ENCODE measurements at places on chromosomes 2 and 18.

DNA sequence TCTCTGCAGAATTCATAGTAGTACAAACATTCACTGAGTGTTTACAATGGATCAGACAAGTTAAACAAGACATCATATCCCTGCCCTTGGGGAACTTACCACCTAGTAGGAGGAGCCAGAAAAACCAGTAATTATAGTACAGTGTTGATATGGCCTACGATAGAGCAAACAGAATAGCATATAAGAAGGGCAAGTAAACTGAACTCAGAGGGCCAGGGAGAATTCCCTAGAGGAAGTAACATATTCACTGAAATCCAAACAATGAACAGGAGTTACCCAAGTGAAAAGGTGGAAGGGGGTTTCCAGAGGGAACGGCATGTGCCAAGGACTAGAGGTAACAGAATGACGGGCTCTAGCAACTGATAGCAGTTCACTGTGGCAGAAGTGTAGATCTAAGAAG is 34.1 kb downstream of the NHEJ1 start:
- DNase-seq: no peak

- no peak for DNase-seq
Observed at GRCh38 chr2:120018549-120018948, 5.7 kb downstream of the EPB41L5 start.

DNA sequence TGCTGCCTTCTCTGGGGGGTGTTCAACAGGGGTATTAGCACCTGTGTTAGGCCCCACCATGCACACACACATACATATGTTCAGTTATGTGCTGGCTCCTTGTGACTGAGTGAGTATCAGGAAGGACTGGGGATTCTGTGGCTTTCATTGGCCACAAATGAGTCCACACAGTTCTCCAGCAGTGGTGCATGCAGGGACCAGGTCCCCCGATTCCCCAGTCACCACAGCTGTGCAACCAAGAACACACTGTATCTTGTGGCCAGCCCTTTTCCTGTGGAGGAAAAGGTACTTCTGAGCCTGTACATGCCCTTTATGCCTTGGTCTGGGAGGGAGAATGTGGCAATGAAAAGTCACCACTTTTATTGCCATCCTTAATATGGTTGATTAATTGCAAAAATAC is 74.9 kb upstream of the KLF7 start:
- no peak for DNase-seq

- DNase-seq: no peak
Observed at GRCh38 chr18:11327391-11328009, 178.1 kb upstream of the PIEZO2 start.

- DNase-seq: no peak
Observed at GRCh38 chr18:79470547-79470946, 74.8 kb downstream of the NFATC1 start.

DNA sequence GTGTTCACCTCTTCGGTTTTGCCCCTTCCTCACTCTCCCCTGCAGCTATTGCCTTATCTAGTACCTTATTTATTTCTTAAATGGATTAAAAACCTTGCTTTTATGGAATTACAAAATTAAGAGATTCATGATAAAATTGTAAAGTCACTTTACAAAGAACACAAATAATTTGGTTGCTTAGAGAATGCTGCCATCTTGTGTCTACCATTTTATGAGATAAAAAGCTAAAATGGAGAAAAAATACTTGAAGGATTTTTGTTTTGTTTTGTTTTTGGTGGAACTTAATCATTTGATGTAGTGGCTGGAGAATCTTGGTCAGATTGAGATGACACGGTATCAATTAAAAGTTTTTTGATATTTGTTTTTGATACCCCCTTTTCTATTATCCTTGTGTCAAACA is 69.6 kb downstream of the R3HDM1 start:
- no peak for DNase-seq

DNA sequence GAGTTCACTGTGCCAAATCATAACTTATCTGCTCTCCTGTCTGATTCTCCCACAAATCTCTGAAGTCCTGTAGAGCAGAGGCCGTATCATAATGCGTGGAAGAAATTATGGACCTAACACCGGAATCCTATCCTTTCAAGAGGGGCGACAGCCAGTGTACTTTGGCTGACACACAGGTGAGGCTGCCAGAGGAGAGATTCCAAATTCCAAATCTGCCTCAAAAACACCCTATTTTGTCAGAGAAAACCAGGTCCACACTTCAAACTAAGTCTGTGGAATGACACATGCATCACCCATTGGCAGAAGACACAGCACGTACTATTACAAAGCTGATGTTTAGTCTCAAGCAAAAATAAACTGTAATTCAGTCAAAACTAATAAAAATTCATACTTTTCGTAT is 139.2 kb upstream of the PID1 start:
- DNase-seq: no peak

DNA sequence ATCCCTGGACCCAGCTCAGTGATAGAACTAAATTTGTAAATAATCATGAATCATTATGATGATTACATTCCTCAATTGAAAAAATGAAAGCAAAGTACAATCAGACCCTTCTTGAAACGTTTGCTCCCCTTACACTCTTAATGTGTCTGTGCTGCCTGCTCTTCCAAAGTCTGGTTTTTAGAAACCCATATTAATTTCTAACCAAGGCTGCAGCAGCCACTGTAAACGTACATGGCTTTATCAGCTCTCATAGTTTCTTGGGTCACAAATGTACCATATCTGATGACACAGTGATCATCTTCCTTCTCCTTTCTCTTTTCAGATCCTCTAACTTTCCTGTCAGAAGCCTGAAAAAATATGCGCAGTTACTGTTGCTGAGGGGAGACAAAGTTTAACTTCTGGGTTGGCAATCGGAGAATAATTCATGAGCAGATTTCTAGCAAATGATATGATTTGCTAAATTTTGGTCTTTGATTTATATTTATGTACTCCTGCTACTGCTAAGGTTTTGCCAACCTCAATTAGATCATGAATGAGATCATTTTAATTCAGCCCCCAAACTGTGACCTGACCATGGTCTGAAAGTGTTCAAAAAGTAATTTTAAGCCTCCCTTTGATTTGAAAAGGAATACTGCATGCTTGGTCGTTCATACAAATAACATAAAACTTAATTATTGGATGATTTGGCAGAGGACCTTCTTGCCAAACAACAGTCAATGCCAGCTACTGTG is 12.3 kb downstream of the ZEB2 start:
- no peak for DNase-seq

DNA sequence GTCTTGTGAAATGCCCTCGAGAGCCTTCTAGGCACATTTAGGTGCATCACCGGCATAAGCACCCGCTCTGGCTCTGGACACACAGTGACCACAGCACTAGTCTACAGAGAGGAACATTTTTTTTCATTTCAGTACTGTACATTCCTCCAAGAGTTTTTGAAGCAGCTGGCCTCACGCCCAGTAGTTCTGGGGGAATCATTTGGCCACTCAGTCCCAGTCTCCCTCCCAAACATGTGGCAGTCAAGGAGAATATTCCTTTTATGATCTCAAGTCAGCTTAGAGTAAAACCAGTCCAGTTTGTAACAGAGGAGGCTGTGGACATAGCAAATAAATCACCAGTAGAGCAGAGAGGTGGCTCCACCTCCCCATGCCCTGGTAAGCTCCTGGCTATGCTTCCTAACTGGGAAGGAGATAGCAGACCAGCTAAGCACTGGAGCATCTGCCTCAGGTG is 48.1 kb downstream of the KCNE4 start:
- no peak for DNase-seq

GRCh38 chr2:60234274-60234986 is 319.0 kb downstream of the BCL11A start:
- DNase-seq: no peak

- DNase-seq: no peak
Observed at GRCh38 chr2:133109772-133110171, 439.8 kb upstream of the LYPD1 start.

GRCh38 chr2:193517615-193518014 is 1322.9 kb upstream of the TMEFF2 start:
- no peak for DNase-seq

- DNase-seq: no peak
Observed at GRCh38 chr2:195251214-195251613, 405.8 kb upstream of the SLC39A10 start.

- DNase-seq: no peak
Observed at GRCh38 chr2:118040891-118041290, 27.0 kb upstream of the CCDC93 start.

- DNase-seq: no peak
Observed at GRCh38 chr2:175076272-175076671, 71.1 kb upstream of the CHN1 start.

GRCh38 chr2:43170405-43171105 is 55.9 kb downstream of the ZFP36L2 start:
- no peak for DNase-seq

DNA sequence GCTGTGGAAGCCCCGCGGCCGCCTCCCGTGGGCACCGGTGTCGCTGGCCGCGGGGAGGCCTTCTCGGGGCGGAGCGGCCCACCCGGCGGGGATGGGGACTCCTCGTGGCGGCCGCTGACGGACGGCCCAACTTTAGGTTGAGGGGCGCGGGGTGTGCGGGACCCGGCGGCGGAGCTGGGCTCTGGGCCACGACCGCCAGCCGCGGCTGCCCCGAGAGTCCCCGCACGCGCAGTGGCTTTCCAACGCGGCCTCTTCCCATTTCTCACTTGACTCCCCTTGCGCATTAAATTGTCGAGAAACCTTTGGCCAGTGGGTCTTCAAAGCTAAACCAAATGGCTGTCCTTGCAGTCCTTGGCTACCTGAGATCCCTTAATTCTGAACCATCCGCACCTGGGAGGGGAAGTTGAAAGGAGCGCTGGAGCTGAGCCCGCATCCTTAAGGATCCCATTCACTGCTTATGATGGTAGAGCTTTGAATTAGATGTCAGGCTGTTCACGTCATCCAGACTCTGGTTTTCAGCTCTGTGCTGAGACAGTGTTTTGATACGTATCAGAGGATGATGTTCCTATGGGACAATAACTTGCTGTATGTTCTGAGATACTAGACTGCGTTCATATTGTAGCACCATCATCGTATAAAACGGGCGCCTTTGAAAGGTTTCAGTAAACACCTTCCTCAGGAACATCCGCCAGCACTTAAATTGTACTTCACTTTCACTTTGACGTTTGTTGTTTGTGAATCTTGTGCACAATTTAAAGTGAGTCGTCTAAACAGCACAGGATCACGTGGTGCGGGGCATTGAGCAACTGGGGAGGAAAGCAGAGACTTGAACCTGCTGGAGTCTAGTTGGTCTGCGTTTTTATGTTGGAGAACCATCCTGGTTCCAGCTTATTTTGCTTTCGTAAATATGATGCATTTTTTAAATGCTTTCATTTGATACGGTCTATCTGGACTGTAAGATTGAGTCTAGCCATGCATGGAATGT is 874 bp downstream of the CLIP4 start:
- peak; percentile 12 for DNase-seq

- DNase-seq: no peak
Observed at GRCh38 chr2:220025207-220025606, 397.8 kb downstream of the SLC4A3 start.

DNA sequence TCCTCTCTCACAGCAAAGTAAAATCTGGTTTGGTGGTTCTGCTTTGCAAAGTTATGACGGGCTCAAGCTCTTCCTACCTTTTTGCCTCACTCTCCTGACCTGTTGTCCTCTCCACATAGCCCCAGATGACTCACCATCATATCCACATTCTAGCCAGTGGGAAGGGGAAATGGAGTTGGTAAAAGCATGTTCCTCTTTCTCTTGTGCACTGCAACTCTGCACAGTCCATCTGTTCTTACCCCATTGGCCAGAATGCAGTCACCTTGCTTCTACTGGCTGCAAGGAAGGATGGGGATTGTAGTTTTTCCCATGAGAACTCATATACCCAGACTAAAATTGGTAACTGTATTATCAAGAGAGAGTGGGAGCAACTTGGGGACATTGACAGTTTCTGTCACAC is 50.4 kb upstream of the SMIM21 start:
- no peak for DNase-seq

- DNase-seq: no peak
Observed at GRCh38 chr18:58581265-58581664, 47.6 kb downstream of the ALPK2 start.

- DNase-seq: no peak
Observed at GRCh38 chr18:61702007-61702406, 190.8 kb downstream of the RNF152 start.

GRCh38 chr2:37907501-37908225 is 17.4 kb upstream of the RMDN2 start:
- DNase-seq: no peak

- peak; percentile 77 for DNase-seq
Observed at GRCh38 chr2:43221763-43222474, 4.5 kb downstream of the ZFP36L2 start.

- no peak for DNase-seq
Observed at GRCh38 chr2:17867133-17867532, 11.3 kb upstream of the KCNS3 start.

DNA sequence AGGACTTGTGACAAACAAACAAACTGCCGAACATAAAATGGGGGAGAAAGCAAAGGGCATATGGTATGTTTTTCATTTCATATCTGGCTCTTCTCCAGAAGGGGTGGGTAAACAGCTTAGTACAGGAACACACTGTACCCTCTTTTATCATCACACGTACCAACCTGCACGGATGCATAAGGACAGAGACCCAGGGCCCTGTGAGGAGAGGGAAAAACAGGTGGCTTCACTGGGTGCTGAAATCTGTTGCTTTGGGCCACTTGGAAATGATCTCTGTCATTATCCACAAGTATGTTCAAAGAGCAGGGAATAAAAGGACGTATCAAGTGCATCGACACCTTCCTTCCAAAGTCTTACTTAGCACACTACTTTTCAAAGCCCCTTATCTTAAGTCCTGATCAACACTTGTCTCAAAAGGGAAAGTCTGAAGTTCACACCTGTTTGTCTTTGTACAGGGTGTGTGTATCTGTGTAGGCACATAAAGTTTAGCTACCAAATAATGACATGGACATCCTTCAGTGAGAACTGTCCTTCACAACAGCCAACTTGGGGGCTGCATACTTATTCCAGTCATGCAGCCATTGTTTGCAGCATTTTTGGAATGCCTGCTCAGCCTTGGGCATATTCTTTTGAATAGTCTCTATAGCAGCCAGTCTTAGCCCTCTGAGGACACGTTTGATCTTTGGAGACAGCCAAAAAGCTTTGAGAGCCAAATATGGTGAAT is 60.6 kb downstream of the IRS1 start:
- DNase-seq: no peak

DNA sequence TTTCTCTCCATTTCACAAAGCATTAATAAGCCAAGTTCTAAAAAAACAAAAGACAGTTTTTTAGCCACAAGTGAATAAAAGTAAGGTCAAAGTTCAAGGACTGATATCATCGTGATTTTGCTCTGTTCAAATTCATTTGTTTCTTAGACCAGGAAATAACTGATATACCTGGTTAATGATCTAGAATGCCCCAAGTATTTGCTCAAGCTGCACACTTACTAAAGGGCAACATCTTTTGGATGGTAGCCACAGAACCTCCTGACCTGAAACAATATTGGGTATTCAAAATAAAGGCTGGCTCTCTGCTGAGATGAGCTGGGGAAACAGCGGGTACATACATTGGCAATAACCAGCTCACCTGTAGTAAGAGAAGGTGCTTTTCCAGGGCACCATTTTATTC is 314.7 kb upstream of the LYPD1 start:
- no peak for DNase-seq

DNA sequence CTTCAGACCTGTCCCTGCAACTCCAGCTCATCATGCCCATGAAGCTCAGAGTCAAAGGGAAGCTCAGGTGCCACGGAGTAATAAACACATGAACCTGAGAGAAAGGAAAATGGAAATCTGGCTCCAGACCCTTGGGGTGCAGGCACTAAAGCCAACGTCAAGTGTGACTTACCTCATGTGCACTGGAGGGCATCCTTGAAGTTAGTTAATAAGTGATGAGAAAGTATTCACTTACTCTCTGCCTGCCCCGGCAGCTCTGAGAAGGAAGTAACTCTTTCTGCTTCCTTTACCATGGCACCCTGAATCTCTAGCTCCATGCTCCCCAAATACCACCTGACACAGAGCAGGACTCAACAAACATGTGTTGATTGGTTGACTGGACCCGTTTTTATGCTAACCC is 21.4 kb upstream of the AGAP1 start:
- no peak for DNase-seq
